A549 (cell line): ENCODE measurements at places on chromosomes 11 and 22.

DNA sequence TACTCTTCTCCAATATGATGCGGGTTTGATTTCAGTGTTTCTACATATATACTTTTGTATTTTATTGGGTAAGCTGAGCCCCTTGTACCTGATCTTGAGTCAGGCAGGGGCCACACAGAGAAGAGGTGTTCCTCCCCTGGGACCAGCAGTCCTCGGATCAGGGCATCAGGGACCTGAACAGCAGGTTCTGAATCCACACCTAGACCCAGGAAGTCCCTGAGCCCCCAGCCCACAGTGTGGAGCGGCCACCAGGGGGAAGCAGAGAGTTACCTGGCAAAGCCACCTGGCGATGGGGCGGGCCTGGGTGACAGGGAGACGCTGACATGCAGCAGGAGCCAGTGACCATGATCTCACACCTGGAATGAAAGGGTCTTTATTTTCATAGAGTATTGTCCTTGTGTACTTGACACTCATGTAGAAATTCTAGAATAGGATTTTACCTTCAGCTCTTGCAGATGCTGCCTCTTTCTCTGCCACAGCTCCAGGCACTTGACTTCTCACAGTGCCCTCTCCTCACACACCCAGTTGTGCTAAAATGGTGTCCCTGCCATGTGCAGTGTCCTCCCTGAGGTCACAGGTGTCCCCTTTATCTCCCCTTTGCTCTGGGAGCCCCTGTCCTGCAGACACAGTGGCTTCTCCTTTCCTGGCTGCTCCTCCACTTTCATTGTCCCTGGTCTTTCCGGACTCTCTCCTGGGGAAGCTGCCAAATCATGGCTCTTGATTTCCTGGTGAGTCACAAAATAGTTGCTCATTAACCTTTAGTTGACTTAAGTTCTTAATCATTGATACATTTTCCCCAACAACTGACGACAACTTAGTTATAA lies 48.5 kb downstream of the GGTLC2 start:
- DNase-seq = peak; percentile 56

DNA sequence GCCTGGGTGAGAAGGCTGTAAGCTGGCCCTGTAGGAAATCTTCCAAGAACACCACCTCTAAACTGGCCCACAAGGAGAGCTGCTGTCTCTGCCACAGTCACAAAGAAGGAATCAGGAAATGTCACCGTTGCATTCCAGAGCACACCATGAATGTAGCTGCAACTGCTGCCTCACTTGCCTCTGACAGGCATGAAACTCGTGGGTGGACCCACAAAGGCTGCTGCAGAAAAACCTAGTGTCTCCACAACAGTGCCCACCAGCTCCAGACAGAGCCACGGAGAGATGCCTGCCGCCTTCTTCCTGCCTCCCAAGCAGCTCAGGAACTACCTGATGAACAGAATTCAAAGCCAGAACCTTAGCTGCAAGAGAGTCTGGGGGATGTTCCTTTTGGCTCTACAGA lies 10.5 kb downstream of the DNAJB13 start:
- no peak for DNase-seq

GRCh38 chr11:129743112-129743815 lies 72.4 kb upstream of the TMEM45B start:
- DNase-seq = no peak

- DNase-seq = no peak
Observed at GRCh38 chr11:62024936-62025486, 57.6 kb upstream of the FTH1 start.

GRCh38 chr22:38033522-38034277 lies 23.5 kb upstream of the PICK1 start:
- no peak for DNase-seq

GRCh38 chr22:42283278-42284201 lies 13.1 kb upstream of the TCF20 start:
- DNase-seq = no peak

- DNase-seq = no peak
Observed at GRCh38 chr11:56103210-56103737, at the start of gene OR8H2. TSS of gene OR8H2 (plus strand) at chr11:56103687. CDS start at chr11:56105043, 1,356 bp downstream.

DNA sequence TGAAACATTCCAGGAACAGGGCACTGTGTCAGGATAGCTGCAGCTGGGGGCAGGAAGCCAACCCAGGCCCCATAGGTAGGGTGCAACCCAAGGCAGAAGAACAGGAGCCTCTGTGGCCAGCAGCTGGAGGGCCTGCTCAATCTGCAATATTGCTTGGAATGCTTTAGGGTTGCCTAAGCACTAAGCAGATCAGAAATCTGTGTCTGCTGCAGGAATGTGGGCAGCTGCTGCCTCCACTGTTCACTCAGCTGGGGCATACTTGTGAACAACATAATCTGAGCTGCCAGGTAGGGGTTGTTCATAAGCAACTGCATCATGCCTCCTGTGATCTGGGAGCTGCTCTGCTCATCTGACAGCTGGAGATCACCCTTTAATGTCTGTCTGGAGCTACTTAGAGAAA lies 1.7 kb downstream of the UBQLNL start:
- DNase-seq = no peak

- peak; percentile 40 for DNase-seq
Observed at GRCh38 chr11:66859686-66860448, 3.0 kb downstream of the LRFN4 start.

DNA sequence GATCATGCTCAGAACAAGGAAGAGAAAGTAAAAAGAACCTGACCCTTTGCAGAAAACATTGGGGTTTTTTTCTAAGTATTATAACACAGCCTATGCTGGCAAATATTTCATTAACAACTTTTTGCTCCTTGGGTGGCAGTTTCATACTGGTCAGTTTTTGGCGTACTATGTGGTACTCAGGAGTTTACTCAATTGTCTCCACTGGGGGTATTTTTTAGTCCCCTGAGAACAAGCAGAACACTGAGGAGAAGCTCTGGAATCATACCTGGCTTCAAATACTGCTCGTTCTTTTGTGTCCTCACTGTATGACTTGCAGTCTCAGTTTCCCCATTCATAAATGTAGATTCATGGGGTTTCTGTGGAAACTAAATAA lies 90.4 kb downstream of the SERGEF start:
- no peak for DNase-seq

DNA sequence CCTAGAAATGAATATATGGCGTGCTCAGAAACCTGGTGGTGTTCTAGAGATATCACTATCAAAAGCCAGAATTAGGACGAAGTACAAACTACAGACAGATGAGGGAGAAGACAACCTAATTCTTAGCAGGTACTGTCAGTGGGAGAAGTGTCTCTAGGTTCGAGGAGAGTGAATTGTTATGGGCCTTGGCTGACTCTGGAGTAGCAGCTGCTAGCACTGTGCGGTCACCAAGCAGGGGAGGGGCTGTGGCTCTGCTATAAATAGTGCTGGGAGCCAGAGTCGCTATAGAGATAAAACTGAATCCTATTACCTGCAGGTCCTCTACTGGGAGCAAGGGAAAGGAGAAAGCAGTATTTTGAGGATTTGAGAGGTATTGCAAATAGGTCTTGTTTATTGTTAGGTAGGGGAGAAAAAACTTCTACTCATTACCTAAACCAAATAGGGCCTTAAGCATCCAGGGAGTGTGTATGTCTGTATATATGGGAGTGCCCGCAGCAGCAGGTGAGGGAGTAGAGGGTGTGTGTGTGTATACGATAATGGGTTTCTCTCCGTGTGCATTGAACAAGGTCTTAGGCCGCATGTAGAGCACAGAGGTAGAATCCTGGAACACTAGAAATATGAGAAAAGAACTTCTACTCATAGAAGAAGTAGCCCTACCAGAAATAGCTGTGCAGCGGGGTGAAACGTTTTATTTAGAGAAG lies 2.2 kb downstream of the MADD start:
- no peak for DNase-seq

GRCh38 chr22:19057999-19058491 lies 64.2 kb downstream of the DGCR2 start:
- DNase-seq = no peak

- no peak for DNase-seq
Observed at GRCh38 chr11:11038352-11038751, 180.5 kb upstream of the ZBED5 start.

DNA sequence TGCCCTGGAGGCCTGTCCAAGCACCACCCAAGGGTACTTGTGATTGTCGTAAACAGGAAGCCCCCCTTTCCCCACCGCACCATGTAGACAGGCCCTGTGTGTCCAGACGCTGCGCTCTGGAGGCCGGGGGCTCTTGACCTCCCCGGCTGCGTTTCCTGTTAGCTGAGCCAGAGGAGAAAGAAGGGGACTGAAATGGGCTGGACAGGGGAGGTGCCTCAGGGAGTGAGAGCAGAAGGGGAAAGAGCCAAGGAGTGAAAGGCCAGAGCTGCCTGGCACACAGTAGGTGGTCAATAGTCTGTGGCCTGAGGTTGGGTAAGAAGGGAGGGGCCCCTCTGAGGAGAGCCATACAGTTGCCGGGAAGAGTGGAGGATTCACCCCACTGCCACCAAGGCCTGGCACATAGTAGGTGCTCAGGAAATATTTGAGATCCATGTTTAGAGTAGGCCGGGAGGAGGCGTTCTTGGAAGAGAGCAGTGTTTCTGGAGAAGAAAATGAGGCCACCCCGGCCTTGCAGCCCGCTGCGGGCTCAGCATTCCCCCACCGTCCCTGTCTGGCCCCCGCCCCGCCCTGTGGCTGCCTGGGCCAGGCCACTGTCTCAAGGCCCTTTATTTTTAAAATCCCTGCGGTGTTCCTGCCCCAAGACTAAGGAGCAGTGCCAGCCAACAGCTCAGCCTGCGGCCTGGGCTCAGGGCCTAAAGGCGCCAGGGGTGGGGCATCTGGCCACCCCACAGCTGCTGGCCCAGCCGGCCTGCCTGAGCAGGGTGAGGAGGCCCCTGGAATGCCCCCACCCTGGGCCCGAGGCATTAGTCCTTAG lies 13.6 kb upstream of the CDC42EP1 start:
- no peak for DNase-seq

DNA sequence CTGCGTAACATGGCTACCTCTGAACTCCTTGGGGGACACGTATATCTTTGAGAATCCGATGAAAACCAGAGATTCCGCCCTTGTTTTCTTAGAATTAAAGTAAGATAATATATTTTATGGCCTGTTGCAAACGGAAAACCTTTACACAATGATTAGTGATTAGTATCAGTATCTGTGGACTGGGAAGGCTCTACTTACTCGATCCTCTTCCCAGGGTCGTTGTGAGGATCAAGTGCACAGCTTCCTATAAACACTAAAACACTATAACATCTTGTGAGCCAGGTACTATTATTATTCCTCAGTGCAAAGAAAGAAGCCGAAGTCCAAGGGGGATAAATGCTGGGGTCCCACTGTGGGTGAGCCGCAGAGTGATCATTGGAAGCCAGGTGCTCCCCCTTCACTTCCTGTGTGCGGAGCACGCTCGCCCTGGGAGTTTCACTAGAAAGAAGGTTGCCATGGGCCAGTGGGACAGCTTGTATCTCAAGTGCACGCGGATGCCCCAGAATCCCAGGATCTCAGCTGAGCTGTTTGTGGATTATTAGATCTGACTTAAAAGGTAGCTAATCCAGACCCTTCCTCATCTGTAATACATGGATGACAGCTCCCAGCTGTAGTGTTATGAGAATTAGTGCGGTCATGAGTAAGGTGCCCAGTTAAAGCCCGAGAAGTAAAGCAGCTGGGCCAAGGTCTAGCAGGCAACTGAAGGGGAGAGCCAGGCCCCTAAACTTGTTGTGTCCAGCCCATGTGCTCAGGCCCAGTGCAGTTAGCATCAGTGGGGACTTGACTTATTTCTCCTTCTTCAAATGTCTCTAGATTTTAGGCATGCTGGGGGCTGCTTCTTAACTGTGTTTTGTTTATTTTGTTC lies 839 bp downstream of the CBY1 start:
- DNase-seq = no peak

DNA sequence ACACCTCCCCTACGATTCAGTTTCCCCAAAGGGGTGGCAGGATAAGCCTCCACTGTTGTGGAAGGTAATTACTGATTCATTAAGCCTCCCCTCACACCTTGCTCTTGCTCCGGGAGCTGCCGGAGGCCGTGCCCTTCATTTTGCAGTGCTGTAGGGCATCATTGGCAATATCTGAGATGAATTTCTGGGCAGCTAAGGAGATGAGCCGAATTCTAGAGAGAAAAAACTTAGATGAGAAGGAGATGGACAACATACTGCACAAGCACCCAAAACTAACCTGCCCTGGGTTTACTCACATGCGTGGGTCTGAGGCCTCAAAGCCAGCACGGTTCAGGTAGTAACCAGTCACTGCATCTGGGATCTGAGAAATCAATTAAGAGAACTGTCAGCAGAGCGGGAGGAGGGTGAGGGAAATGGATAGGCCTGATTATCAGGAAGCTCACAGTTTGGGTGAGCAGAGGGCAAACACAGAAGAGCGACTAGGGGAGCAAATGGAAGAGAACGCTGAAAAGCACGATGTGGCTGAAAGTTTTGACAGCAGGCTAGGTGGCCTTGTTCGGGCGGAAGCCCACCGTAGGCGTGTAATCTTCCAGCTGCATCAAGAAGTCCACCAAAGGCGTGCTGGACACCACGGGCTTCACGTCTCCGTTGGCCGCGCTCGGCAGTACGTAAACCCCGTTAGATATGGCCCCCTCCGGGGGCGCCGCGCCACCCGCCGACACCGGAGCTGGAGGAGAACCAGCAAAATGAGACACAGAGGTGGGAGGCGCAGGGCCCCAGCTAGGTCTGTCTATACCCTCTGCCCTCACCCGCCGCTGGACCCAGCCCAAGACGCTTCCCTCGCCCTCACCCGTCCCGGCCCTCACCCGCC lies 689 bp downstream of the TAF10 start:
- no peak for DNase-seq

GRCh38 chr22:23228503-23228902 lies 48.2 kb downstream of the BCR start:
- no peak for DNase-seq

DNA sequence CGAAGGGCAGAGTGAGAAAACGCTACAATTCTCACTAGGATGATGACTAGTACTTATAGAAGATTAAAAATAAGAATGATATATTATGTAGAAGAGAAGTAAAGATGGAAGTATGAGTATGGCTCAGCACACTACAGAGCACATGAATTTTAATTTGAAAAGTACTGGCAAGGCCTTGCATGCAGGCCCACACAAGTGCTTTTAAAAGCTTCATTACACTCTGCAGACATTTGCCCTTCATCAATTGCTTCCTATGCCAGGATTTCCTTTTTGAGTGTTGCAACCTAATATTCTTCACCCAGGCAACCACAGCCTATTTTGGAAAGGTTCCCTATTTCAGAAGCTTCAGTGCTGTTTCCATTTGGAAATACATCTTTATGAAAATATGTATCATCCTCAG lies 81.1 kb downstream of the LARGE2 start:
- DNase-seq = no peak

DNA sequence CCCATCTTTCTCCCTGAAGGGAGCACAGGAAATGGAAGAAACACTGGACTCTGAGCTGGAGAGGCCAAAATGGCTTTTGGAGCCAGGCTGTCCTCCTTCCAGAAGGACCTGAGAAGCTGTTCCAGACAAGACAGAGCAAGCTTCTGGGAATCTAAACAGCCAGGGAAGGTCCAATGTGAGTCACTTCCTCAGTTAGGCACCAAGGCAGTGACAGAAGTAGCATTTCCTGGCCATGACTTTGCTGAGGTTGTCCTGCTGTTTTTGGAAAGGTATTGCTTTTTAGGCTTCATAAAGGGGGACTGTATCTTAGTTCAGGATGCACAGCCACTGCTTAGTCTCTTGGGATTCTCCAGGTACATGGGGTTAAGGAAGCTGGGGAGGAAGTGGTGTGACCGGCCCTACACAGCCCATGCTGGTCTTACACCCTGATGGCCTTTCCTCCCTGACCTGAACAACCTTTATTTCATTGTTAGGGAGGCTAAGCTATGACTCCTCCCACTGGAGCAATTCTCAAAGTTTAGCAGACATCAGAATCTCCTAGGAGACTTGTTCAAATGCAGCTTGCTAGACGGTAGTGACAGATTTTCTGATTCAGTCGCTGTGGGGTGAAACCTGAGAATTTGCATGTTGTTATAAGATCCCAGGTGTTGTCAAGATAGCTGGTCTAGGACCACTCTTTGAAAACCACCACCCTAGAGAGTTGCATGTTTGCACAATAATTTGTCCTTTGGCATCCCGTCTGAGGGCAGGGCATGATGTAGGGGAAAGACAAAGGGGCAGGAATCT lies 6.8 kb upstream of the INSC start:
- no peak for DNase-seq
